PC-9 (cell line): ENCODE measurements at places on chromosomes 5 and 9. TPM values are rescaled to one million over a fixed set of nuclear protein-coding genes. Genes with fewer than 3 reads are reported as not detected.

DNA sequence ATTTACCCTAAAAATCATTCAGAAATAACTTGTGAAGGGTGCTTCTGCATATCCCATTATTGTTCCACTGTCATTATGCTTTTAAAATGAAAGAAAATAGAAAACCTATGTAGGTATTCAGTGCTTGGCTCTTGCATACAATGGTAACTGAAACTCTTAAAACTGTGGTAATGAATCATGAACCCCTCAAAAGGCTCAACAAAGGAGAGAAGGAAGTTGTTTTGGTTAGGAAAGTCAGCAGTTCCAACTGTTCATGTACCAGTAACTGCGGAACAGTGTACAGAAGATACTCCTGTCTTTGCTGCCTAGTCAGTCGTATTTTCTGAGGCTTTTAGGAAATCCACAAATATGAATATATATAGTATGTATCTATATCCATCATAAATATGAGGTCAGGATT lies 96.1 kb downstream of the OSMR start:
- peaks cover 56% of the 10 kb centered on the region for H3K36me3 ChIP-seq
- H3K27ac ChIP-seq: no peak overlapping the region
- H3K4me1 ChIP-seq: no peaks in the 10 kb centered on the region
- no peak for DNase-seq

GRCh38 chr9:135827866-135828580 lies 79.3 kb downstream of the CAMSAP1 start:
- no peak overlapping the region for H3K4me3 ChIP-seq
- no peaks in the 10 kb centered on the region for H3K36me3 ChIP-seq
- H3K27ac ChIP-seq: no peak overlapping the region
- H3K4me1 ChIP-seq: no peaks in the 10 kb centered on the region
- no peak for DNase-seq

- H3K27me3 ChIP-seq: no peaks in the 10 kb centered on the region
- no peak overlapping the region for H3K27ac ChIP-seq
- no peaks in the 10 kb centered on the region for H3K36me3 ChIP-seq
- no peaks in the 10 kb centered on the region for H3K4me1 ChIP-seq
- no peak for DNase-seq
Observed at GRCh38 chr5:17064241-17064640, 128.2 kb upstream of the MYO10 start.

- no peaks in the 10 kb centered on the region for H3K27me3 ChIP-seq
- H3K4me1 ChIP-seq: no peaks in the 10 kb centered on the region
- no peak overlapping the region for H3K4me3 ChIP-seq
- H3K27ac ChIP-seq: no peak overlapping the region
- no peak for DNase-seq
Observed at GRCh38 chr5:135265497-135266302, 133.3 kb downstream of the MACROH2A1 start.

DNA sequence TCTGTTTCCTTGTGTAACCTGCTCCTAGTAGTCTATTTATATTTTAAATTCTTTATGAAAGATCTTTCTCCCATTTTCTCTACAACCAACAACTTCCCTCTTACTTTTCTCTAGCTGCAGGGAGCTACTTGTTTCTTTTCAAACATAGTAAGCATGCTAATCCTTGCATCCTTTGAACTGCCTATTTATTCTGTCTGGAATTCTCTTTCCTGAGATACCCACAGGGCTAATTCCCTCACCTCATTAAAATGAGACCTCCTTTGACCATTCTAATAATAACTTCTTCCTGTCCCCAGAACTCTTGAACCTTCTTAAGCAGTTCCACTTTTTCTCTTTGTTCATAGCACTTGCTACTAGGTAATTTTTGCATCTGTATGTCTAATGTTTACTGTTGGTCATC lies 620.6 kb upstream of the CDH18 start:
- H3K36me3 ChIP-seq: no peaks in the 10 kb centered on the region
- H3K27me3 ChIP-seq: no peaks in the 10 kb centered on the region
- no peak overlapping the region for H3K4me3 ChIP-seq

DNA sequence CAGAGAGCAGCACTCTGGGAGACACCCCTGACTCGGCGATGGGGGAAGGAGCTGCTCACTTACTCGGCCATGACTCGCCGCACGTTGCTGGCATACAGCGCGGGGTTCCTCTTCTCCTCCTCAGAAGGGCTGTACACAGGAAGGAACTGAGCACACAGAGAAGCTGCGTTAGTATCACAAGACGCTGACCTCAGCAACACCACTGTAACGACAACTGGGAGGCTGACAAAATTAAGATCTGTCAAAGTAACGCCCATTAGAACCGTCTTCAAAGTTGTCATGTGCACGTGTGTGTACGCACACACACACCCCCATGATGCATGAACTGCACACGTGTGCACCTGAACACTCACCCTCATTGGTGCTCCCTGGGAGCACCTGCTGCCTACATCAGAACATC lies 32.1 kb upstream of the SLC6A3 start:
- H3K27ac ChIP-seq: no peak overlapping the region
- H3K4me3 ChIP-seq: no peak overlapping the region
- H3K36me3 ChIP-seq: peaks cover 8% of the 10 kb centered on the region
- H3K4me1 ChIP-seq: no peaks in the 10 kb centered on the region
- H3K27me3 ChIP-seq: no peaks in the 10 kb centered on the region
- no peak for DNase-seq

DNA sequence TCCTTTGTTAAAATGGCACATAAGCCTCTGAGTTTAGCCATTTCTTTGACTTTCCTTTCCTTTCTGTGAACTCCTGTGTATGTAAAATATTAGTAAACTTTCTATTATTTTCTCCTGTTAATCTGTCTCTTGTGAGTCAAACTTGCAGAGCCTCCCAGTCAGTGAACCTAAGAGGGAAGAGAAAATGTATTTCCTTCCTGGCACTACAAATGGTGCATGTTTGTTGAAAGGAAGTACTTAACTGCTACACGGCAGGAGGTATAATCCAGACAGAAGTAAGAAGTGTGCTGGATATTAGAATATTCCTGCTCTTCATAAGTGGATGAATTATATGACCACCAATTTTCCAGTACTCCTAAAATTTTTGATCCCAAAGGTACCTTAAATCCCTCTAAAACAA lies 23.0 kb downstream of the CTSL start:
- no peaks in the 10 kb centered on the region for H3K27me3 ChIP-seq
- no peak overlapping the region for H3K27ac ChIP-seq
- no peak for DNase-seq
- no peaks in the 10 kb centered on the region for H3K36me3 ChIP-seq

GRCh38 chr5:157543825-157544622 lies 31.6 kb downstream of the ADAM19 start:
- no peaks in the 10 kb centered on the region for H3K36me3 ChIP-seq
- no peak for DNase-seq
- H3K27me3 ChIP-seq: no peaks in the 10 kb centered on the region
- H3K4me3 ChIP-seq: no peak overlapping the region
- H3K27ac ChIP-seq: no peak overlapping the region

GRCh38 chr9:135592331-135592590 lies 30.7 kb downstream of the PAEP start:
- H3K27ac ChIP-seq: no peak overlapping the region
- peaks cover 61% of the 10 kb centered on the region for H3K27me3 ChIP-seq
- no peaks in the 10 kb centered on the region for H3K4me1 ChIP-seq
- DNase-seq: no peak
- H3K36me3 ChIP-seq: no peaks in the 10 kb centered on the region
- no peak overlapping the region for H3K4me3 ChIP-seq

GRCh38 chr5:142977363-142978051 lies 207.3 kb downstream of the ARHGAP26 start:
- peak; percentile 69 for DNase-seq
- no peak overlapping the region for H3K4me3 ChIP-seq
- peaks cover 23% of the 10 kb centered on the region for H3K4me1 ChIP-seq
- H3K27ac ChIP-seq: peak overlapping the region; percentile 44
- H3K27me3 ChIP-seq: no peaks in the 10 kb centered on the region
- no peaks in the 10 kb centered on the region for H3K36me3 ChIP-seq

- DNase-seq: no peak
- H3K27ac ChIP-seq: no peak overlapping the region
- H3K4me3 ChIP-seq: no peak overlapping the region
- H3K36me3 ChIP-seq: no peaks in the 10 kb centered on the region
- H3K27me3 ChIP-seq: no peaks in the 10 kb centered on the region
- H3K4me1 ChIP-seq: peaks cover 17% of the 10 kb centered on the region
Observed at GRCh38 chr9:27564670-27565069, 8.6 kb downstream of the C9orf72 start.

DNA sequence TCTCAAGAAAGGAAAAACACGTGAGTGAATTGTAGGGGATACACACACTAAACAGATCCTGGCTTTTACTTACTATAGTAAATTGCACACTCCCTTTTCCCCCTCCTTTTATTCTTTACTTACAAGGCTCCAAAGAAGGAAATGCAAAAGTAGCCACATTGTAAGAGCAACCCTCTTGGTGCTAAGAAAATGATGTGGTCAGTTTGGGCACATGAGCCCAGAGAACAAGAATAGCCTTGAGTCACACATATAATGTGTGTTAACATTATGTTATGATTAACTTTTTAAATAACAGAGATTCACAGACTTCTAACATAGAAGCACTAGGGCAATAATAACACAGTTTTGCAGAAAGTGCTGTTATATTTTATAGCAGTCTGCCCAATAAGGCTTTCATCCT lies 48.5 kb downstream of the PCSK5 start:
- peaks cover 4% of the 10 kb centered on the region; the same call in 1 of the 2 replicates for H3K36me3 ChIP-seq
- no peak overlapping the region for H3K27ac ChIP-seq
- H3K27me3 ChIP-seq: no peaks in the 10 kb centered on the region
- no peaks in the 10 kb centered on the region for H3K4me1 ChIP-seq
- no peak for DNase-seq

DNA sequence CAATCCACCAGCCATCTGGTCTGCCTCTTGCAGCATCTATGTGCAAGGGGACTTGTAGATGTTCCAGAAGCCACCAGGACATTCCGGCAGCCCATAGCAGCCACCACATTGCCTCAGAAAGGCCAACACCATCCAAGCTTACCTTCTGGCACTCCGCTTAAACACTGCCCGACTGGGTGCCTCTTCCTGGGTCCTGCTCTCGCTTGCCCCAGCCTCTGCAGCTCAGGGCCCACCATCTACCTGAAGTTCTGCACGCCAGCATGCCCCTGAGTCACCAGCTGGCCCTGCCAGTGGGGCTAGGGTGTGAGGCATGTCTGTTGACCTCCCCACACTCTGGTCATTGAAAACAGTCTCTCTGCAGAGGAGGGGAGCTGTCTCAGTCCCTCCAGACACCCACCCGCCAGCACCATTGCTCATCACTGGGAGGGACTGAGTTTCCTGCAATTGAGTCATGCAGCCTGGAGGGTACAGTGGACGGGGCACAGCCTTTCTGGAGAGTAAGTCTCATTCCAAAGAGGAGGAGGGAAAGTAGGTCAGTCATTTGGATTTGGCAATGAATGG lies 16.9 kb upstream of the COL5A1 start:
- H3K27ac ChIP-seq: no peak overlapping the region
- H3K27me3 ChIP-seq: peaks cover 6% of the 10 kb centered on the region
- no peaks in the 10 kb centered on the region for H3K36me3 ChIP-seq

RNF183 gene
- total RNA-seq: 0.92 and 2.3 TPM in 2 replicates

IFNB1 gene
- not detected in 2 replicates for total RNA-seq

CCIN gene
- total RNA-seq: not detected in 2 replicates
